HCT116 (cell line): ENCODE measurements at places on chromosomes 2 and 18.

GRCh38 chr2:234881413-234882241 lies 70.2 kb upstream of the SH3BP4 start:
- H3K36me3 ChIP-seq: no peaks in the 10 kb centered on the region
- H3K4me3 ChIP-seq: peak overlapping the region; percentile 52
- H3K27ac ChIP-seq: peak overlapping the region; percentile 63
- peak; percentile 94 for DNase-seq

DNA sequence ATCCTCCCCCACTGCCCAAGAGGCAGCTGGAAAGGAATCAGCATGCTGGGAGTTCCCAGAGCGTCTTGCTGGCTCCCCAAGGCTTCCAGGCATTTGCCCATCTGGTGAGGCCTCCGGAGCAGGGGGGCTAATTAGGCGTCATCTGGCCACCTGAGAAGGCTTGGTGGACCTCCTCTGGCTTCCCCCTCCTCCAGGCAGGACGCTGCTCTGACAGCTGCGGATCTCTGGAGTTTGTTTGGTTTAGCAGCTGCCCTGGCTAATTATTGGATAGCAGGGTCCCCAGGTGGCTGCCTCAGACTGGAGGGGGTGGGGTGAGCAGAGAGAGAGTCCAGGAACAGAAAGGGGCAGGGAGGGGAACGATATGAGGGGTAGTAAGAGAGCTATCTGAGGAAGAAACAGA lies 425.2 kb upstream of the MEX3C start:
- H3K27ac ChIP-seq: no peak overlapping the region
- H3K36me3 ChIP-seq: no peaks in the 10 kb centered on the region
- no peak for DNase-seq
- no peak overlapping the region for H3K4me3 ChIP-seq
- no peaks in the 10 kb centered on the region for H3K27me3 ChIP-seq
- no peaks in the 10 kb centered on the region for H3K4me1 ChIP-seq

- no peak overlapping the region for H3K27ac ChIP-seq
- DNase-seq: no peak
- H3K4me3 ChIP-seq: no peak overlapping the region
- H3K36me3 ChIP-seq: no peaks in the 10 kb centered on the region
- H3K27me3 ChIP-seq: no peaks in the 10 kb centered on the region
- H3K4me1 ChIP-seq: peaks cover 16% of the 10 kb centered on the region; the same call in 1 of the 2 replicates
Observed at GRCh38 chr2:106057206-106057605, 136.9 kb downstream of the UXS1 start.

DNA sequence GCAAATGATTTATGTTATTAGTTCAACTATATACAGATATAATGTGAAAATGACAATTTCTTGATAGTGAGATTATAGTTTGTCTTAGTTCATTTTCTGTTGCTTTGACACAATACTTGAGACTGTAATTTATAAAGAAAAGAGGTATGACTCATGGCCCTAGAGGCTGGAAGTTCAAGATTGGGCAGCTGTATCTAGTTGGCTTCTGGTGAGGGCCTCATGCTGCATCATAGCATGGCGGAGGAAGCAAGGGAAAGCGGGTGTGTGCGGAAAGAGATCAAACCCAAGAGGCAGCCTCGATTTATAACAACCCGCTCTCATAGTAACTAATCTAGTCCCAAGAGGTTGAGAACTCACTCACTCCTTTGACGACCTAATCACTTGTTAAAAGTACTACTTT lies 11.4 kb downstream of the PLEKHA3 start:
- no peak overlapping the region for H3K27ac ChIP-seq
- DNase-seq: no peak
- H3K36me3 ChIP-seq: peaks cover 16% of the 10 kb centered on the region
- no peaks in the 10 kb centered on the region for H3K27me3 ChIP-seq

GRCh38 chr2:189393440-189394111 lies 47.7 kb upstream of the WDR75 start:
- no peaks in the 10 kb centered on the region for H3K36me3 ChIP-seq
- H3K27ac ChIP-seq: peak overlapping the region; percentile 62
- H3K27me3 ChIP-seq: no peaks in the 10 kb centered on the region
- H3K4me3 ChIP-seq: no peak overlapping the region
